ENCODE measurements at places on chromosomes 1 and 21.

- DNase-seq, result no peak
Observed at GRCh38 chr1:203039609-203040512, 13.6 kb downstream of the PPFIA4 start.

GRCh38 chr1:228902781-228903433, 167.6 kb downstream of the RHOU start:
- DNase-seq, result no peak

- DNase-seq, result no peak
Observed at GRCh38 chr1:61403679-61404596, 321.0 kb downstream of the TM2D1 start.

DNA sequence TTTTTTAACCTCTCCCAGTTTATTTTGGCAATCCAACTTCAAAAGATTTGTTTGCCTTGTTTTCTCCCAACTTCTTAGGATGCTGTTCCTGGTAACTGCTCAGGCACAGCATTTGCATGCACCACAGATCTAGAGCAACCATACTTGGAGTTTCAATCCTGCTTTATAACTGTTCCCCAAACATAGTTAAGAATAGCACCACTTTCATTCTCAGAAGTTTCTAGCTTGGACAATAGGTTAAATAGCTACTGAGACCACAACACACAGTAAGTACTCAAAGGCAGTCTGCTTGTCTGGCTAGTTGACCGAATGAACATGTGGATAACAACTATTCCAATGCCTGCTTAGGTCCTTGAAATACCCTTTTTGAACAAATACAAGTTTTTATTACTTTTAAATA, 76.8 kb downstream of the FOXJ3 start:
- DNase-seq, result no peak

DNA sequence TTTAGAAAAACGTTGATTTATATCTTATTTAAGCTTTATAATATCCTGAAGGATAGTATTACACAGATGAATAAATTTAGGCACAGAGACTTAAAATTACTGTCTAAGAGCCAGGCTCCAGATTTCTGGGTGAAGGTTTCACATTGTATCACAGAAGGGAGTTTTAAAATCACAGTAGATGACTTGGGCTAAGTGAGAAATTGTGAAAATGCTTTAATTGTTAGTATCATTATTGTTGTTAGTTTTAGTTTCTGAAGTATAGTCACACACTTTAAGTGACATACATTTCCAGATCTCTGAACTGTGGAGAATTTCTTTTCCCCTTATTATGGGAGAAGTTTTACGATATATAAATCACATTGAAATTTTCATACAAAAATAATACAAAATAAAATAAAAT, 83.5 kb downstream of the NDUFS5 start:
- no peak for DNase-seq

DNA sequence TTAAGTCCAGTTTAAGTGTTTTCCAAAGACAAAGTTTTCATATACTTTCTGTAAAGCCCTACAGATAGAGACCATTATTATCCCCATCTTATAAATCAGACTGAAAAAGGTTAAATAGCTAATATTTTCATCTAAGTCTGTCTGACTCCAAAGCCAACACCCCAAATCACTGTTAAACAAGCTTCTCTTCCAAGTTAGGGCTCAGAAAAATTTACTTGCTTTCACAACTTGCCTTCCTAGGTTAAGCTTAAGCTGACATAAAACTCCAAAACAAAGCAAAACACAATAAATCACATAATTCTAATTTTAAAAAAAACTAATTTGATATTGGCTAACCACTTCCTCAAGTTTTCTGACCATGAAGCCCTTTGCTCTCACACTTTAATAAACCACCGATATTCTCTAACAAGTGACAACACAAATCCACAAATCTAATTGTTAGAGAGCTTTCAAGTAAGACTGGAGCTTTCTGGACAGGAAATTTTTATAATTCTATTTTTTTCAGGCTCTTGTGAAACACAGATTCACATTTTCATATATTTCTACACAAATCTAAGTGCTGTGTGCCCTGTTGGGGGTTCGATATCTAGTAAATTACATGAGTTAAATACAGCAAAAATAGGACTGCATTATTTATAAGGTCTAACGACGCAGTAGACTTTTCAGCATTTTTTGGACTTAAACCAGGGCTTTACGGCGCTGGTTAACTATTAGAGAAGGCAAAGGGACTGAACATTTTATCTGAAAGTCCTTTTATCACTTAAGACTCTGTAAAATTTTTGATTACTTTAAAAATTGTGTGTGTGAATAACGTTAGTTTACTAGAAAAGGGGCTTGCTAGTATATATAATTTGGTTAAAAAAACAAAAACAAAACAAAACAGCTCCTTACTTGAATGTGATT, 2.1 kb downstream of the GNG12 start:
- no peak for DNase-seq

- DNase-seq, result peak; percentile 9
Observed at GRCh38 chr1:205748403-205749233, 1.4 kb downstream of the NUCKS1 start.
